ENCODE measurements at places on chromosomes 7 and 10. TPM values are rescaled to one million over a fixed set of nuclear protein-coding genes. Genes with fewer than 3 reads are reported as not detected.

Gene HPS1
- total RNA-seq = 85.2 TPM

Gene CTAGE15
- 0.87 TPM for total RNA-seq

Gene NPC1L1
- total RNA-seq = not detected

DNA sequence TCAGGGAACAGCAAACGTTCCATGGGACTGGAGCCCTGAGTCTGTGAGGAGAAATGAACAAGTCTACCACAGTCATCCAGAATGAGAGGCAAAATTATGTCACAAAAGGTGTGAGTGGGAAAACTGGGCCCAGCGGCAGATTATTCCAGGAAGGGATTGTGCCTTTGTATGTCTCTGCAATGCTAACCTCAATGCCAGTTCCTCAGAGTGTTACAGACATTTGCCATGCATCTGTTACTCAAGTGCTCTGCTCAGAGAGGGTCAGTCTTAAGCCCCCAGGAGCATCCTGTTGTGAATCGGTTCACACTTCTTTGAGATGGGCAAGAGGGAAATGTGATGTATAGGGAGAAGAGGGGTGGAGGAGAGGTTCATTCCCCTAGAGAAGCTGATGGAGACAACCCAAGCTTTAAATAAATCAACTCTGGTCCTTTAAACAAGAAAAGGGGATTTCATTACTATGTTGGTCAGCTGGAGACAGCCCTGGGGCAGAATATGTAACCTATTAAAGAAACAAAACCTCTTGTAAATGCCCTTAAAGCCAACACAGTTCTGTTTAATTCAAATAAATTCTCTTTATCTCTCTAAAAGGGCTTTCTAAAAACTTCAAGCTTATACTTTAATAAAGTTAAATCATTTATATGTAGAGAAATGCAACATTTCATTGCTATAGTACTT, 85.9 kb upstream of the GRB10 start:
- no peaks in the 10 kb centered on the region for H3K36me3 ChIP-seq
- peaks cover 3% of the 10 kb centered on the region for H3K27me3 ChIP-seq
- H3K4me1 ChIP-seq = no peaks in the 10 kb centered on the region
- no peak overlapping the region for H3K4me3 ChIP-seq

- no peaks in the 10 kb centered on the region for H3K4me1 ChIP-seq
- H3K36me3 ChIP-seq = no peaks in the 10 kb centered on the region
- H3K27ac ChIP-seq = no peak overlapping the region
Observed at GRCh38 chr10:17882557-17882956, 69.2 kb upstream of the SLC39A12 start.

DNA sequence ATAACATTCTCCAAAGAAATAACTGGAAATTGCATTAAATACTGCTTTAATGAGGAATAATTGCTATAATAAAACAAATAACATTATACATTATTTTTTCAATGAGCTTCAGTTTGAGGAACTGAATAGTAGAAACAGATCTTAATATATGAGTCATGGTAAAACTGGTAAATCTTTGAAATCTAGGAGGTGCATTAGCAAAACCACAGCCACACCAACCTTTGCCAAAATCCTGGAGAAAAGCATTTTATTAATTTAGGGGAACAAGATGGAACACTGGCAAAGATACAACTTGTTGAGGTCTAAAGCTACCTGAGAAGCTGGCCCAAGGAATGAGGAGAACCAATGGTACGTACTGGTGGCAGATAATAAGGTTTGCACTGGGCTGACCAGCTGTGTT, 5.4 kb upstream of the ASL start:
- H3K4me3 ChIP-seq = no peak overlapping the region
- DNase-seq = no peak
- H3K27ac ChIP-seq = no peak overlapping the region
- H3K4me1 ChIP-seq = peaks cover 5% of the 10 kb centered on the region

DNA sequence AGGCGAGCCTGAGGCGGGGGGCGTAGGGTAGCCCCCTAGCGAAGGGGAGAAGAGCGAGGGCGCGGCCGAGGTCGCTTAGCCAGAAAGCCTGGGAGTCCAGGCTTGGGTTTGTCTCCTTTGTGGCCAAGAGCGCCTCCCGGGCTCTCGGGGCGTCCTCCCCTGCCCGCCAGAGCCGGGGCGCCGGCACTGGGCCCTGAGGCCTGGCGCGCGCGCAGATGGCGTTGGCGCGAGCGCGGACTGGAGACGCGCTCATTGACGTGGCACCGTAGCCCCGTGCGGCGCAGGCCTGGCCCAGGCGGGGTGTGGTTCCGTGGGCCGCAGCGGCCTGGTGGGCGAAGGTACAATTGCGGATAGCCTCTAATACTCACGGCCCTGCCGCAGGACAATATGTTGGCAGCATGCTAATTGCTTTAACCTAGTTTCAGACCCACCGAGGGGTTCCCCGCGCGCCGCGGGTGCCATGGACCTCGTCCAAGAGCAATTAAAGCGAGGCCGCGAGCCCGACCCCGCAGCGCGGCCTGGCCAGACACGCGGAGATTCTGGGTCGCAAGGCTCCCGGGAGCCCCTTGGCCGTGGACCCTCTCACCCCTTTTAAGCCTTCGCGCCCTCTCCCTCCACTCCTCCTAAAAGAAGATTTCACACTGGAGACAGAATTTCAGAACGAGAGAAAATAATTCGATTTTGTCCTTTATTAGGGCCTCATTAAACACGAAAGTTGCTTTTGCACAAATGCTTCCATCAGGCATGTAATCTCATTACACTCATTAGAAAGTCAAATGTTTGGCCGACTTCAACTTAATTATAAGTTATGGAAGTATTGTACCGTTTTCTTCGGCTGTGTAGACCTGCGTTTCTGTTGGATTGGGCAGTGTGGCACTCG, 3.1 kb downstream of the PTF1A start:
- H3K4me3 ChIP-seq = no peak overlapping the region
- peaks cover 74% of the 10 kb centered on the region for H3K27me3 ChIP-seq
- peaks cover 14% of the 10 kb centered on the region for H3K4me1 ChIP-seq
- peaks cover 3% of the 10 kb centered on the region for H3K36me3 ChIP-seq
- no peak overlapping the region for H3K27ac ChIP-seq

Gene LIPM
- not detected for total RNA-seq

Gene NEUROG3
- not detected for total RNA-seq

DNA sequence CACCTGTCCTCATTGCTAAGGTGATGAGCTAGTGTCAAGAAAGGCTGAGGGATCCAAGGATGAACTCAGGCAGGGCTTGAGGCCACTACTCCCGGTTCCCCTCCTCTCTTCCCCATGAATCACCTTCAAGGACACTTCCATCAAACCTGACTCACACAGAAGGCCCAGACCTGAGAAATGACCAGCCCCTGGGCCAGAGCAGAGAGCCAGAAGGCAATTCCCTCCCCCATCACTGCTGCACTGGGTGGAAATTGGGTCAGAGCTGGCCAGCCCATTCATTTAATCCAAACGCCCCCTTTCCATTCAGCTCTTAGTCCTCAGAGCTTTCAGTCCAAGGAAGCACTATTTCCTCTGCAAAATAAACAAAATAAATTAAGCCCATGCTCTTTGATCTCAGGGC, 182.0 kb downstream of the KCNMA1 start:
- no peaks in the 10 kb centered on the region for H3K4me1 ChIP-seq
- H3K36me3 ChIP-seq = no peaks in the 10 kb centered on the region
- H3K4me3 ChIP-seq = no peak overlapping the region
- no peaks in the 10 kb centered on the region for H3K27me3 ChIP-seq
- no peak for DNase-seq

Gene NEUROD6
- not detected for total RNA-seq

Gene MINDY4
- total RNA-seq = 1.3 TPM

- peaks cover 46% of the 10 kb centered on the region for H3K4me1 ChIP-seq
- peaks cover 9% of the 10 kb centered on the region for H3K36me3 ChIP-seq
- H3K27ac ChIP-seq = no peak overlapping the region
- H3K4me3 ChIP-seq = no peak overlapping the region
Observed at GRCh38 chr7:2106924-2107323, 125.8 kb downstream of the MAD1L1 start.

GRCh38 chr10:12213621-12214020, 17.6 kb downstream of the CDC123 start:
- no peaks in the 10 kb centered on the region for H3K27me3 ChIP-seq
- H3K36me3 ChIP-seq = peaks cover 50% of the 10 kb centered on the region
- H3K4me3 ChIP-seq = no peak overlapping the region
- H3K27ac ChIP-seq = no peak overlapping the region

DNA sequence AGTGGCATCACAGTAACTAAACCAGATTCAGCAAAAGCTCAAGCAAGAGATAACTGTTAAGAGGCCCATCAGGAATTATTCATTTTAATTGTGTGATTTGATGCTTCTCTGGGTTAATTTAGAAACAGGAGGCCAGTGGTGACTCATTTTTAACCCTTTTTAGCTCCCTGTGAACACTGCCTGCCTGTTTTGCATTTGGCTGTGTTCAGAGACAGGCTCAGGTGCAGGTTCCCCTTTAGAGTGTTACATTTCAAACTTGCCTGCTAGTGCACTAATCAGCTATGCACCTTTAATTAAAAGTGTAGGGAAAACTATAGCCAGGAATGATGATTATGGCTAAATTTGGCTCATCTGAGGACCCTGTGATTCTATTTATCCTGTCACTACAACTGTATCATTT, 6.5 kb downstream of the STAMBPL1 start:
- H3K4me1 ChIP-seq = peaks cover 88% of the 10 kb centered on the region
- no peak overlapping the region for H3K4me3 ChIP-seq
- H3K27me3 ChIP-seq = no peaks in the 10 kb centered on the region
- DNase-seq = no peak
- H3K36me3 ChIP-seq = peaks cover 57% of the 10 kb centered on the region

DNA sequence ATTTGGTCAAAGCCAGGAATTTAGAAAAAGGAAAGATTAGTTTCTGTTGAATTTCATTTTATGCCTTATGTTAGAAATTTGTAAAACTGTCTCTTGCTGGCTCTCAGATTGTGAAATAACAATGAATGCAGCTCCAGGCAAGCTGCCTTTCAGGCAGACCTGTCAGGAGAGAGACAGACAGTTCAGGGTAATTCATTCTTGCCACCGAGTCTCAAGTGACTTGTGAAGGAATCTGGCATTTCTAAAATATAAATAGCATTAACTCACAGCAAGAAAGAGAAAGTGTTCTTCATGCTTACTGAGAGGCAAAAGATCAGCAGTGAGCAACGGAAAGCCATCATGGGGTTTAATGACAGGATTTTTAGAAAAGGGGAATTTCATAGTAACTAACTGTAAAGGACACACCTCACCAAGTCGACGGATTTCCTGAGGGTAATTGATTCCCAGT, 442.3 kb upstream of the AKR1E2 start:
- no peaks in the 10 kb centered on the region for H3K36me3 ChIP-seq
- no peak for DNase-seq
- peaks cover 17% of the 10 kb centered on the region for H3K27me3 ChIP-seq
- H3K27ac ChIP-seq = no peak overlapping the region

GRCh38 chr10:122665946-122666345, 33.7 kb downstream of the C10orf120 start:
- peaks cover 10% of the 10 kb centered on the region for H3K27me3 ChIP-seq
- DNase-seq = no peak
- no peaks in the 10 kb centered on the region for H3K4me1 ChIP-seq
- no peak overlapping the region for H3K27ac ChIP-seq

DNA sequence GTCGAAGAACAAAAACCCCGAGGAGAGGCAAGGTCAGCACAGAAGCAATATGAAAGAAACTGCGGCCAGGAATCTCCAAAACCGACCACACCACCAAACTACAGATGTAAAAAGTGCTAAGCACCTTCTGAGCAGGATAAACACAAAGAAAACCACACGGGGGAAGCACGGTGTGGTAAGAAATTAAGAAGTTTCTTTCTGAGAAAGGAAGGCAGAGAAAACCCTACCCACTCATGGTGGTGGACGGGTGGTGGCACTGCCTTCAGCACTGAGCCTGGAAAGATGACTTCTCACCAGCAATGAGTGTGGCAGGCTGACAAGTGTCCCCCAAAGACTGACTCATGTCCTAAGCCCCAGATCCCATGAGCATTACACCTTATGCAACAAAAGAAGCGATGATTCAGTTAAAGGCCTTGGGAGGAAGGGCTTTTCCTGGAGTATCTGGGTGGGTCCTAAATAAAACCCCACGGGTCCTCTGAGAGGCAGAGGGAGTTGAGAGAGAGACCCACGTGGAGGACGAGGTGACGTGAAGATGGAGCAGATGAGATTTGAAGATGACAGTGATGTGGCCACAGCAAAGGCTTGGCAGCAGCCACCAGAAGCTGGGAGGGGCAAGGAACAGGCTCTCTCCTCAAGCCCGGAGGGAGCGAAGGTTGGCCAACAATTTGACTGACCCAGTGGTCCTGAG, 124.9 kb downstream of the DLG5 start:
- H3K27ac ChIP-seq = peak overlapping the region; percentile 69
- peak overlapping the region; percentile 6 for H3K4me3 ChIP-seq
- DNase-seq = peak; percentile 76
- H3K27me3 ChIP-seq = peaks cover 35% of the 10 kb centered on the region
- H3K36me3 ChIP-seq = peaks cover 2% of the 10 kb centered on the region

Gene CHST3
- total RNA-seq = not detected

Gene ZNF789
- total RNA-seq = 24.2 TPM

Gene VAX1
- not detected for total RNA-seq

DNA sequence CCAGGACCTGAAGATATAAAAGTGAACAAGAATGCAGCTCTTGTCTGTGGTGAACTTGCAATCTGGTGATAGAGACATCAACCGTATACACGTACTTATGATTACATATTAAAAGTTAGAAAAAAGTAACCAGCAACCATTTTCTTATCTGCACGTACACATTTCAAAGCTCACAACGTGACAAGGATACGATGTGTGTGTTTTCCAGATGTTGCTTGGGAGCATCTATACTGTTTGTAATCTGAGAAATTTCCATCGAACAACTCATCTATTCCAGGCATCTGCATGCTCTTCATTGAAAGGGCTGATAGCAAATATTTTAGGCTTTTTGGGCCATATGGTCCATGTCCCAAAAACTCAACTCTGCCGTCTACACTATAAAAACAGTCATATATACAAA, 23.3 kb downstream of the MALRD1 start:
- H3K4me3 ChIP-seq = no peak overlapping the region
- no peaks in the 10 kb centered on the region for H3K4me1 ChIP-seq
- no peaks in the 10 kb centered on the region for H3K27me3 ChIP-seq
- no peaks in the 10 kb centered on the region for H3K36me3 ChIP-seq

- H3K27ac ChIP-seq = no peak overlapping the region
- DNase-seq = no peak
- peaks cover 10% of the 10 kb centered on the region for H3K27me3 ChIP-seq
Observed at GRCh38 chr10:47402641-47403301, 18.7 kb upstream of the ZNF488 start.

Gene ZMIZ1
- 39.9 TPM for total RNA-seq

Gene WEE2
- total RNA-seq = not detected

Gene SPDYE11
- not detected for total RNA-seq

DNA sequence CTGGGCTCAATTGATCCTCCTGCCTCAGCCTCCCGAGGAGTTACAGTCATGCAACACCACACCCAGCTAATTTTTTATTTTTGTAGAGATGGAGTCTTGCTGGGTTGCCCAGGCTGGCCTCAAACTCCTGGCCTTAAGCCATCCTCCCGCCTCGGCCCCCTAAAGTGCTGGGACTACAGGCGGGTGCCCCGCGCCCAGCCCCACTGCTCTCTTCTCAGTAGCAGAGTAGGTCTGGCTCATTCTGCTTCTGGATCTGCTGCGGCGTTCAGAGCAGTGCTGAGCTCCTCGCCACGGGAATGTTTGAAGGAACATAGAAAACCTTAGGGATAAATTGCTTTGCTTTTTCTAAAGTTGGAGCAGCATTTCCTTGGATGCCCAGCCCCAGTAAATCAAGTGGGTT, 27.4 kb downstream of the WIPI2 start:
- DNase-seq = no peak
- no peak overlapping the region for H3K4me3 ChIP-seq
- H3K27me3 ChIP-seq = no peaks in the 10 kb centered on the region
- no peak overlapping the region for H3K27ac ChIP-seq

- peak overlapping the region; percentile 64 for H3K4me3 ChIP-seq
- H3K36me3 ChIP-seq = peaks cover 23% of the 10 kb centered on the region
- DNase-seq = no peak
- H3K4me1 ChIP-seq = peaks cover 57% of the 10 kb centered on the region
- no peaks in the 10 kb centered on the region for H3K27me3 ChIP-seq
Observed at GRCh38 chr10:75166623-75166972, 44.0 kb upstream of the VDAC2 start.

Data from activated CD8-positive, alpha-beta T cell treated with anti-CD3 and anti-CD28 coated beads, Interleukin-2, amount 10 ng/mL, durations not matched to agents 7 days and 5 days (primary cell).